DMS53 (cell line): ENCODE measurements at places on chromosomes 3 and 15.
A peak's percentile ranks its signal among the peaks of the same experiment; 100 is the strongest.

DNA sequence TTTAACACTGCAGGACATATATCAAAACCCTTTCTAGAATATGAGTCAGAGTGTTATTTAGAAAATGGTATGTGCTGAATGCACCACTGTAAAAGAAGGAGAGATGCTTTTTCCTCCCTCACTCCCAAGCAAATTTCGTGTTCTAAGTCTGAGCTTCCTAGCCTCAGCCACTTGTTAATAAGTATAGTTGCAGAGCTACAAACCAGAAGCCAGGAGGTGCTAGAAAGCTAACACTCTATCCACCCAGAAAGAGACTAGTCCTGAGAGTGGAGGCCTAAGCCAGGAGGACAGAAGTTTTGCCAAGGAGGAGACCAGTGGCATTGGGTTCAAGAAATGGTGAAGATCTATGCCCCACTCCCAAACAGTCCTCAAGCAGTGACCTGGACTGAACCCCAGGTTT is 40.5 kb upstream of the GYG1 start:
- DNase-seq: peak; percentile 16

DNA sequence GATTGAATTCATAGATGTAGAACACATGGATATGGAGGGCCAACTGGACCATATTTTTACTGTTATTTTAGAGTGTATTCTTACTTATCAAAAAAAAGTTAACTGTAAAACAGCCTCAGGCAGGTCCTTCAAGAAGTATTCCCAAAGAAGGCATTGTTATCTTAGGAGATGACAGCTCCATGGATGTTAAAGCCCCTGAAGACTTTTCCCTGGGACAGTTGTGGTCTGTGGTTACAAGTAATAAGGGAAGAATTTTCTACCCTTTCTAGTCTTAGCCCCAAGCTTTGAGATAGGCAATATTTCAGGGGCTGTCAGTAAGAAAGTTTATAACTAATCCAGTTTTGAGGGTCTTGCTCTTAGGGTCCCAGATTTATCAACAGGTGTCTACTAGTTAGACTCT is 62.5 kb downstream of the LRRC49 start:
- no peak for DNase-seq

GRCh38 chr3:186277268-186277909 is 84.6 kb downstream of the DGKG start:
- peak; percentile 10 for DNase-seq

GRCh38 chr15:69919816-69920215 is 177.9 kb downstream of the TLE3 start:
- DNase-seq: peak; percentile 62

DNA sequence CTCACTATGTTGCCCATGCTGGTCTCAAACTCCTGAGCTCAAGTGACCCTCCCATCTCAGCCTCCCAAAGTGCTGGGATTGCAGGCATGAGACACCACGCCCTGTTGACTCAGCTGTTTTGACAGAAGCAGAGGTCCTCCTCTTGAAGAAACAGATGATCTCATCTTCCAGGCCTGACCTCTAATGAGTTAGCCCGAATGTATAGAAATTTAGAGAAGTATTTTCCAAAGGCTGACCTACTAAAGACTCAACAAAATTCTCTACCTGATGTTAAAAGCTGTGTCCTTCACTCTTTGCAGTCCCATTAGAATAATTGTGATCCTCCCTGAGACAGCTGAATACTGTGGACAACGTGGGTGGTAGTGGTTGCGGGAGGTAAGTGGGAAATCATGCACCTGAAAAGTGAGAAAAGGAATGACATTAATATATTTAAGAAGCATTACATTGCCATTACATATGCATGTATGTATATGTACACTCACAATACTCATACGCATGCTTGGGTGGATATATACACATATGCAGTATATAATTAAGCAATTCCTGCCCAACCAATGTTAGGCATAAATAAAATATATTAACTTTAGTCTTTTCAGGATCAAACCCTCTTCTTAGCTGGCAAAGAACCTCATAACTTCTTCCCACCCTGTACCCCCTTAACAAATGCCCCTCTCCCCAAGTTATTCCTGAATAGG is 204.6 kb upstream of the NR2F2 start:
- DNase-seq: no peak

DNA sequence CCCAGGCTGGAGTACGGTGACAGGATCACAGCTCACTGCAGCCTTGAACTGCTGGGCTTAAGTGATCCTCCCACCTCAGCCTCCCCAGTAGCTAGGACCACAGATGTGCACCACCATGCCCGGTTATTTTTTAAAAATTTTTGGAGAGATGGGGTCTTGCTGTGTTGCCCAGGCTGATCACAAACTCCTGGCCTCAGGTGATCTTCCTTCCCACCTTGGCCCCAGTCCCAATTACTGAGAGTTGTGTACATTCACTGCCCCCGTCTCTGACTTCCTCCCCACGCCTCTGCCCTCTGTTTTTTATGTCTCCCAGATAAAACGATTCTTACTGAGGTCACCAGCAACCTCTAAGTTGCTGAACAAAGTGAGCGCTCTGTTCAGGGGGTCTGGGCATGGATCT is 87.7 kb downstream of the LINGO1 start:
- no peak for DNase-seq

- no peak for DNase-seq
These were observed 20.0 kb downstream of the CERS3 start for GRCh38 chr15:100508641-100509300.
